ENCODE measurements at places on chromosomes 3 and 15.
A peak's percentile ranks its signal among the peaks of the same experiment; 100 is the strongest.

GRCh38 chr3:115595611-115596275, 27.6 kb upstream of the GAP43 start:
- DNase-seq = no peak

DNA sequence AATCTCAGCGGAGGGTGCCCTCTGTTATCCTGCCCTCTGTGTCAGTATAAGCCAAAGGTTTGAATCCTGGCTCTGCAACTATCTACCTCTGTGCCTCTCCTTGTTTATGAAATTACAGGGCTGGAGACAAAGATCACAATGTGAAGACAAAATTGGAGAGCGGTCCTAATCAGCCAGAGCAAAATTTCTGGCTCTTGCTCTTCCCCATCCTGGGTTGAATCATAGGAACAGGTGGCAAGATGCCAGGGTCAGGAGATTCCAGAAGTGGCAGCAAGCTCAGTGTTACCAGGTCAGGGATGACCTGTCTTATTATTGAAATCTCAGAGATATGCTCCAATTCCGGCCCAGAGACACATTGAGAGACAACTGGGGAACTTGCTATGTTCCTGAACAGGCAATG, 2.3 kb upstream of the CCR2 start:
- no peak for DNase-seq

- DNase-seq = no peak
These were observed 33.4 kb downstream of the SH3BP5 start for GRCh38 chr3:15299036-15299435.

GRCh38 chr3:100563652-100564211, 45.7 kb upstream of the ADGRG7 start:
- DNase-seq = no peak

DNA sequence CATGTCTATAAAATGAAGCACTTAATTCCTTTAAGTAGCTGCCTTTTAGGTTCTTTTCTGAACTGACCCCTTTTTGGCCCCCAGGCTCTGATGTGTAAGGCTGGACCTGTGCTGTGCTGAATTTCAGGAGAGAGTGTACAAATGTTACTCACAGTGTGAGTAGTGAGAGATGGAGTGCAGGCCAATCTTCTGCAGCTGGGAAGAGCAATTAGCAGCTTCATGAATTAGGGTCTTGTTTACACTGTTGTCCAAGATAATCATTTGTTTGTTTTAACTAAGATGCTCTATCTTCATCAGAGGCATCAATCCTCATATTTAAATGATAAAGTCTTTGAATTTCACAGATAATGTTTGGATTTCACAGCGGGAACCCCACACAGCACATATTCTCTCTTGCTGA, 19.4 kb downstream of the ARPP21 start:
- DNase-seq = no peak

GRCh38 chr3:175704366-175705055, 845.4 kb downstream of the NAALADL2 start:
- no peak for DNase-seq

- DNase-seq = peak; percentile 25
These were observed 932 bp downstream of the GSK3B start for GRCh38 chr3:120093119-120093910.

- DNase-seq = no peak
These were observed 85.6 kb downstream of the BCHE start for GRCh38 chr3:165751637-165752036.

GRCh38 chr3:42663581-42664437, 10.3 kb downstream of the ZBTB47 start:
- DNase-seq = no peak

DNA sequence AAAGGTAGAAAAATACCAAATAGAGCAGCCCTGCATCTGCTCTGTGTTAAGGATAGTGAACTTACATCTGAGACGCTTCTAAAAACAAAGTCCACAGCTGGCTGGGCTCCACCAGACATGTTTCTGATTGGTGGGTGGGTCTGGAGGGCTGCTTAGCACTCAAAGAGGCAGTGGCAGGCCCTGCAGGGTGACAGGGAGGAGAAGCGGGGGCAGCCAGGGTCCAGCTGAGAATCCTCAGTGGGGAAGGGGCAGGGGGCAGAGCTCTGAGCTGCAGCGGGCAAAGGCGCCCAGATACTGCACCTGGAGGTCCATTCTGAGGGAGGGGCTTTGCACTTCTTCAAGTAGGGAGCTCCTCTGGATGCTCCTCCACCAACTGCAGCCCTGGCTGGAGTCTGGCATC, 28.1 kb downstream of the PRR23E start:
- DNase-seq = no peak

GRCh38 chr3:42689421-42690014, 4.2 kb downstream of the KLHL40 start:
- DNase-seq = no peak

DNA sequence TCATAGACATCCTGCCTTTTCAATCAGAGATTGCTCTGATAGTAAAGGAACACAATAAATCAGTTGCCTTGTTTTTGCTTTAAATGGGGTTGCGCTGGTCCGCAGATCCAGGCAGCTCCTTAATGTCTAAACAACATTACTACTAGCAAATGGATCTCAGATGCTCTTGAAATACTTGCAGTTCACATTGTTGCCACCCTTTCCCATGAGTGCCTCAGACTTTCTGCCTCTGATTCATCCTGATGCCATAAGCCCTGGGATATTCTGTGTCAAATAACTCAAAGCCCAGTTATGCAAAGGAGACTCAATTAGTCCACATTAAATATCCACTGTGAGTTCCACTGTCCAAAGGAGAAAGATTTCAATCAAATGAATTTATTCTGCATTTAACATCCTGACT, 196.7 kb downstream of the PLCH1 start:
- no peak for DNase-seq

GRCh38 chr15:73784291-73784690, 31.1 kb upstream of the INSYN1 start:
- DNase-seq = no peak

Measured in activated naive CD8-positive, alpha-beta T cell treated with anti-CD3 and anti-CD28 coated beads, Interleukin-2, amount 50 U/mL, for 24 hours (primary cell).